ENCODE measurements at places on chromosomes 7 and 10.

DNA sequence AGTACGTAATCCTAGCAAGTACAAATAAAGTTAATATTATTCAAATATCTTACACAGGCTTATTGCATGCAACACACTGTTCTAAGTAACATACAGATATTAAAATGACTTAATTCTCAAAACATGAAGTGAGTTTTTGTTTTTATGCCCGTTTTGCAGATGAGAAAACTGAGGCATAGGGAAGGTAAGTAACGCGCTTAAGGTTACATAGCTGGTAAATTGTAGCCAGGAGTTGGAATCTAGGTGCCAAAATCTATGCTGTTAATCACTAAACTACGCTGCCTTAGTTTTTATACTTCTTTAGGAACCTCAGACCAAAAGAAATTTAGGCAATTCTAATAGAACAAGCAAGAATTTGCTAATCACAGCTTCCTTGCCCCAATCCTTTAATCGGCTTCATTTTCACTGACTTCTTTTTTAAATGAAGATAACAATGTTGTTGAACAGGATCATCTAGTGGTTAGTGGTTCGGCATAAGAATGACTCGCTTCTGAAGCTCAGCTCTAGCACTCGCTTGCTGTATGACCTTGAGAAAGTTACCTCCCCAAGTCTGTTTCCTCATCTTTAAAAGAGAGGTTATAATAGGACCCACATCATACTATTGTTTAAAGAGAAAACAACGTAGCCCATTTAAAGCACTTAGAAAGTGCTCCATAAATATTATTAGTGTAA lies 1.0 kb upstream of the LRRTM3 start:
- no peak for DNase-seq

DNA sequence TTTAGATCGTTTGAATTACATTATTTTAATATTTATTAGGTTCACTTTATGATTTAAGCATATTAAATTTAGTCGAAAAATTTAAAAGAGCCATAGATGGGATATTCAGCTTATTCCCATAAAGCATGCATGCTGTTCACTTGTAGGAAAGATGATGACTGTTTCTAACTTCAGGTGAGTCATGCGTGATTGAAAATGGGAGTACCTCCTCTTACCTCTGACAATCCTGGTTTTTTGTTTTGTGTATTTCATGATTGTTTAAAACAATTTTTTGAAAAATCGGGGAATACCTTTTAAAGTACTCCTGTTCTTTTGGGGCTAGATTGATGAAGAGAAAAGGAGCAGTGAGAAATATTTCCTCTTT lies 1.4 kb downstream of the TNKS2 start:
- no peak for DNase-seq

GRCh38 chr10:116732573-116732972 lies 9.8 kb downstream of the HSPA12A start:
- no peak for DNase-seq

GRCh38 chr10:74328388-74328787 lies 177.4 kb downstream of the ADK start:
- no peak for DNase-seq

GRCh38 chr10:88805361-88805760 lies 2.8 kb downstream of the LIPM start:
- DNase-seq = no peak

DNA sequence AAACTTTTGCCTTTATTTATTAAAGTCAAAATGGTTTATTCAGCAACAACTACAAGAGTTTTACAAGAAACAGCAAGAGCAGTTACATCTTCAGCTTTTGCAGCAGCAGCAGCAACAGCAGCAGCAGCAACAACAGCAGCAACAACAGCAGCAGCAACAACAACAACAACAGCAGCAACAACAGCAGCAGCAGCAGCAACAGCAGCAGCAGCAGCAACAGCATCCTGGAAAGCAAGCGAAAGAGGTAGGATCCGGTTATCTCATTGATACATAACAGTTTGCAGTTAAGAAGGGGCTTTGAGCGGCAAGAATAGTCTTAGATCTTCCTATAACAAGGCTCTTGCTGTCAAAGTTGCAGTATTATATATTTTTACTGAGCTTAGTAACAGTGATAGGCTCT lies 215.1 kb downstream of the FOXP2 start:
- no peak for DNase-seq

DNA sequence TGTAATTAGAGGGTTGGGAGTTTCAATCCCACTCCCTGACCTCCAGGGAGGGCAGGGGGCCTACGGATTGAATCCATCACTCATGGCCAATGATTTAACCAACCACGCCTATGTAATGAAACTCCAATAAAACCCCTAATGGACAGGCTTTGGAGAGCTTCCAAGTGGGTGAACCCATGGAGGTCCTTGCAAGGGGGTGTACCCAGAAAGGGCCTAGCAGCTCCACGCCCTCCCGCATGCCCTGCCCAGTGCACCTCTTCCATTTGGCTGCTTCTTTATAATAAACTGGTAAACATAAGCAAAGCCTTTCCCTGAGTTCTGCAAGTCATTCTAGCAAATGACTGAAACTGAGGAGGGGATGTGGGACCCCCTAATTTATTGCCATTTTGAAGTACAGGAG lies 280.1 kb downstream of the FRMD4A start:
- DNase-seq = no peak

GRCh38 chr10:120420421-120420820 lies 36.6 kb upstream of the PLPP4 start:
- no peak for DNase-seq

DNA sequence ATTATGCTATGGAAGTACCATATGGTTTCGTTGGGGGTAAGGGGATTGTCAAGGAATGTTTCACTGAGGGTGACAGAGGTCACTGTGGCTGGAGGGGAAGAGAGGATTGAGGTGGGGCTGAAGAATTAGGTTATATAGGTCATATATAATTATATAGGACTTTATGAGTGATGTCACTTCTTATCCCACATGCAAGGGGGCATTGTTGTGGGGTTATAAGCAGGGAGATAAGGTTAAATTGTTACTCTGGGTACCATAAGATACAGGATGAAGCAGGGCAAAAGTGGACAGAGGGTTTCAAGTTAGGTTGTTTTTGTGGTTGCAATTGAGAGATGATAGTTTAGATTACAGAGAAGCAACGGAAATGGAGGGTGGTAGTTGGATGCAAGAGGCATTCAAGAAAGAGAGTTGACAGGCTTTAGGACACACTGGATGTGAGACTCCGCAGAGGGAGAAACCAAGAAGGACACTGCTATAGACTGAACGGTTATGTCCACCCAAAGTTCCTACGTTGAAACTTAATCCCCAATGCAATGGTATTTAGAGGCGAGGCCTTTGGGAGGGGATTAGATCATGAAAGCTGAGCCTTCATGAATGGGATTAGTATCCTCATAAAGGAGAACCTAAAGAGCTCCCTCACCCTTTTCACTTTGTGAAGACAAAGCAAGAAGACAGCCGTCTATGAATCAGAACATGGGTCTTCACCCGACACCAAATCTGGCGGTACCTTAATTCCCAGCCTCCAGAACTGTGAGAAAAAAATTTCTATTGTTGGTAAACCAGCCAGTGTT lies 7.0 kb upstream of the PRR15 start:
- DNase-seq = peak; percentile 10

- no peak for DNase-seq
Observed at GRCh38 chr10:79490400-79491142, 21.8 kb upstream of the EIF5AL1 start.

GRCh38 chr7:16636555-16637101 lies 8.9 kb downstream of the ANKMY2 start:
- DNase-seq = no peak

DNA sequence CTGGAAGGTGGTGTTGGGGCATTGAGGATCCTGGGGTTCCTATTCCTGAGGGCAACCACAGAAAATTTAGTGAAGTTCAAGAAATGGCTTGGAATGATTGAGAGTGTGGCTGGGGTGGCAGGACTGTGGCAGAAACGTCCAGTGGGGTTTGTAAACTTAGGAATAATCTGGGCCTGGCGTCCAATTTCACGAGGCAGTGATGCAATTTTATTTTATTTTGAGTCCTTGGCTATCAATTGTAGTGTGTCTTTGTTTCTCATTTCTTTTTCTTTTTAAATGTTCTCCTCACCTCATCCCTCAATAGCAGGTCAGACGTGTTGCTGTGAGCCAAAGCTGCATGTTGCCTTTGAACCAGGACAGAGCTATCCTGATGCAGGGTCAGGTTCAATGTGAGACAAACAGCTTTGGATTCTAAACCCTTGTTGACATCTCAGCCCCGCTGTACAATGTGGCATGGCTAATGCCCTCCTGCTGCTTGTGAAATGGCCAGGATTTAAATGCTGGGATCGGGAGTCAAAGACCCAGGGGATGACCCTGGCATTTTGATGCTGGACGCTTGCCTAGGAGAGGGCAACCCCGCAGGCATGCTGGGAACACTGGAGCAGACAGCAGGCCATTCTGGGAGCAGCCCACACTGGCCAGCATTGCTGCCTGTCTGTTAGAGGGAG lies 64.8 kb downstream of the RBM20 start:
- no peak for DNase-seq

DNA sequence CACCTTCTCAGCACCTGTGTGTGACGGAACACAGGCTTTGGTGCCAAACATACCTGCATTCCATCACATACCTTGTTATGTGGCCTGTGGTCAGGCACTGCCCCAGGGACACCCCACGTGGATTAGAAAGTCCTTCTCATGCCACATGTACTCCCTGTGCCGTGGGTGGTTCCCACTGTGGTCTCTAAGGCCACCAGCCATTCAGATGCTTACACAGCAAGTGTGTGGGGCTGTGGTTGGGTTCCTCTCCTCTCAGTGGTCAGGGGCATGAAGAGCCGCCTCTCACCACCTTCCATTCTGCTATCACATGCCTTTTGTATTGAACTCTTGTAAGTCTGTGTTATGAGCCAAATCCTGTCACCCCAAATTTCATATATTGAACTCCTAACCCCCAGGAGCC lies 85.1 kb upstream of the IGFBP3 start:
- DNase-seq = no peak

DNA sequence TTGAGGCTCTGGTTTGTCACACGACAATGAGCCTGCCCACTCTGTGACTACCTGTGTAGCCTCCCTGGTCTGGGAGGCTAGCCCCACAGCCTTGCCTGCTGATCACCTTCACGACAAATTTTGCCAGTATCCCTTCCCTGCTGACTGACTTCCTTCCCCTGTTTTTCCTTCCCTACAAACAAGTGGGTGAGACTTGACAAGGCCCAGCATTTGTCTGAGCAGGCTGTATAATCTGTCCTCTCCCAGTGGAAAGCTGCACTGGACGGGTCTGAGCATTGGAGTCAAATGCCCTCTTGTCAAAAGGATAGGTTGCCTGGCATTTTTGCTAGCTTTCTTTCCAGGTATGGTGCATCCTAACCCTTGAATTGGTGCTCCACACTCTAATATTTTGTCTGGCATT lies 1088.4 kb downstream of the KCNMA1 start:
- DNase-seq = no peak

- no peak for DNase-seq
Observed at GRCh38 chr10:132351611-132352010, 19.6 kb downstream of the LRRC27 start.

- no peak for DNase-seq
Observed at GRCh38 chr7:27219821-27220220, 19.9 kb upstream of the HOXA13 start.

GRCh38 chr7:3229904-3230470 lies 71.1 kb upstream of the SDK1 start:
- no peak for DNase-seq

- no peak for DNase-seq
Observed at GRCh38 chr7:14115701-14116100, 126.2 kb upstream of the ETV1 start.

DNA sequence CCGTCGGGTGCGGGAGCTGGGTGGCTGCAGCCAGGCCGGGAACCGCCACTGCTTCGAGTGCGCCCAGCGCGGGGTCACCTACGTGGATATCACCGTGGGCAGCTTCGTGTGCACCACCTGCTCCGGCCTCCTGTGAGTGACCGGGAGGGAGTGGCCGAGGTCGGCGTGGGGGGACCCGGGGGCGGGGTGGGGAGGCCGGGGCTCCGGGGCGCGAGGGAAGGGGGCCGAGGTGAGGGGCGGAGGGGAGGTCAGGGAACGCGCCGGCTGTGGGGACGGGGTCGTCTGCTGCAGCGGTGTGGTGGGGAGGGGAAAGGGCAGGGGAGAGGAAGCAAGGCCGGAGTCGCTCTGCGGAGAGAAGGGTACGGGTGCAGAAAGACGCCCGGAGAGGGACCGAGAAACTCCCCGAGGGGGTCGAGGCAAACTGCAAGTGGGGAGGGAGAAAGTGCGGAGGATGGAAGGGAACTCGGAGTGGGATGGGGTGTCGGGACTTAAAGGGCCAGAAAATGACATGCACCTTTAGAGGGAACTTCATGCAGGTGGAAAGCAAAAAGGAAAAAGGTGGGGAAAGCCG lies 518 bp downstream of the AGFG2 start:
- no peak for DNase-seq

GRCh38 chr7:28993371-28993770 lies 35.2 kb upstream of the TRIL start:
- DNase-seq = no peak

DNA sequence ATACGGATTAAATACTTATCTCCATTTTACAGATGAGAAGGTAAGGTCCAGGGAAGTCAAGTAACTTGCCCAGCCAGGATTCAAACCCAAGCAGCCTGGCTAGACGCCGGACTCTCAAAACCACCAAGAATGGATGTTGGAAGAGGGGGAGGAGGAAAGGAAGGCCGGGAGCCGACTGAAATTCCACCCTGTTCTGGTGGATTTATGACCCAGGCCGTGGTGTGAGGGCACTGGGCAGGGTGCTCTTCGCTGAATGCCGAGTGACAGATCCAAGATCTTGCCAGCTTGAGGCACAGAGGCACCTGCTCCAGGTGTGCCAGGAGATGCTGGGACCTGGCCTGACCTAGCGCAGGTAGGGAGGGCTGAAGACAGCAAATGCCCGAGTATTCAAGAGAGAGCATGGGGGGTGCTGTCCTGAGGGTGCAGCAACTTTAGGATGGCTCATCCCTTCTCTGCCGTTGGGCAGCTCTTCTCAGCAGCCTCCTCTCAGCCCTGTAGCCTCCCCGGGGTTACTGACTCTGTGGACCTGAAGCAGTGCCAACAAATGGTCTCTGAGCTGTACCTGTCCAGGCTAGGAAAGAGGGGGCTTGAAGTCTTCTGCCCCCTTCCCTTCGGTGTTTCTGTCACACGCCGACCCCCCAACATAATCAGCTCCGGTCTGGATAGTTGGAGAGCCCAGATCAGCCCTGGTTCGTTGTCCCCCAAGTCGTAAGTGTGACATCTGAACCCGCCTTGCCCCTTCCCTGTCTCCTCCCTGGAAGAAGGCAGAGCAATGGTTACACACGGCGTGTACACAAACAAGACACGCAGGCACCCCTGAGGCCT lies 713 bp downstream of the LOXL4 start:
- DNase-seq = no peak

DNA sequence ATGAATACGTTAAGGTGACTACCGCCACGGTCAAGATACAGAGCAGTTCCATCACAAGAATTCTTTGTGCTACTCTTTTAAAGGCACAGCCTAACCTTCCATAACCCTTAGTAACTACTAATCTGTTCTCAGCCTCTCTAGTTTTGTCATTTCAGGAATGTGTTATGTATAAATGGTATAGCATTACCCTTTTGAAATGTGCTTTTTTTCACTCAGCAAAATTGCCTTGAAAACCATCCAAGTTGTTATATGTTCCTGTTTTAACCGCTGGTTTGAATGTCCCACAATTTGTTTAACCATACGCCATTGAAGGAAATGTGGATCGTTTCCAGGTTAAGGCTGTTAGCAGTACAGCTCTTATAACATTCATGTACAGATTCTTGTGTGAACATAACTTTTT lies 32.0 kb downstream of the WAC start:
- DNase-seq = no peak
